ENCODE measurements at places on chromosomes 11 and 22. TPM values are rescaled to one million over a fixed set of nuclear protein-coding genes. Genes with fewer than 3 reads are reported as not detected.

BATF2 gene
- 0.15 TPM for total RNA-seq

CASP1 gene
- total RNA-seq: 5.9 TPM

HEPHL1 gene
- total RNA-seq: 0.30 TPM

TRIM49 gene
- not detected for total RNA-seq

XRRA1 gene
- total RNA-seq: 8.9 TPM

OR5P2 gene
- not detected for total RNA-seq

RFPL3 gene
- not detected for total RNA-seq

GNAZ gene
- total RNA-seq: 1.3 TPM

ACTN3 gene
- total RNA-seq: under 0.01 TPM

APOL5 gene
- not detected for total RNA-seq

OR8G5 gene
- total RNA-seq: not detected

Measured in smooth muscle cell of the coronary artery (primary cell).